ENCODE measurements at places on chromosomes 7 and 10. TPM values are rescaled to one million over a fixed set of nuclear protein-coding genes. Genes with fewer than 3 reads are reported as not detected.

Gene CNNM1
- 5.9 TPM for total RNA-seq

Gene GHITM
- 176 TPM for total RNA-seq

Gene HTRA1
- total RNA-seq: 23.8 TPM

Gene FKBP6
- total RNA-seq: not detected

Gene SMO
- 14.0 TPM for total RNA-seq

Gene TMEM176A
- total RNA-seq: not detected

Gene DLX5
- not detected for total RNA-seq

Gene PDZD7
- total RNA-seq: 1.00 TPM

Gene BICC1
- 5.3 TPM for total RNA-seq

Gene ZNF804B
- not detected for total RNA-seq

Gene MYOZ1
- not detected for total RNA-seq
